ENCODE measurements at places on chromosomes 1 and 21.

DNA sequence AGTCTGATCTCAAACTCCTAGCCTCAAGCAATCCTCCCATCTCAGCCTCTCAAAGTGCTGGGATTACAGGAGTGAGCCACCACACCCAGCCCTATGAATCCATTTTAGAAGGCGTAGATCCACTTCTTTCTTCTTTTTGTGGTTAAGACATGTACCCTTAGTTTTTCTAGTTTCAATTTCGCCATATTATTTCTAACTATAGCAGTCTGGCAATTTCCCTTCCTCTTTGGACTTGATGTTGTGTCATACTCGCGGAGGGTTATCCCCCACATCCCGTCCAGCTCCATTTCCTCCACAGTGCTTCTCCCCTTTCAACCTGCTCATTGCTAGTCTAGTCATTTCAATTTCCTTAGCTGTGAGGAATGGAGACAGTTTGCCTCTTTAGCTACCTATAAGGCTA is 5.2 kb upstream of the LRRC8D start:
- DNase-seq, result no peak

- DNase-seq, result no peak
Observed at GRCh38 chr21:35159881-35160280, 110.8 kb upstream of the RUNX1 start.

DNA sequence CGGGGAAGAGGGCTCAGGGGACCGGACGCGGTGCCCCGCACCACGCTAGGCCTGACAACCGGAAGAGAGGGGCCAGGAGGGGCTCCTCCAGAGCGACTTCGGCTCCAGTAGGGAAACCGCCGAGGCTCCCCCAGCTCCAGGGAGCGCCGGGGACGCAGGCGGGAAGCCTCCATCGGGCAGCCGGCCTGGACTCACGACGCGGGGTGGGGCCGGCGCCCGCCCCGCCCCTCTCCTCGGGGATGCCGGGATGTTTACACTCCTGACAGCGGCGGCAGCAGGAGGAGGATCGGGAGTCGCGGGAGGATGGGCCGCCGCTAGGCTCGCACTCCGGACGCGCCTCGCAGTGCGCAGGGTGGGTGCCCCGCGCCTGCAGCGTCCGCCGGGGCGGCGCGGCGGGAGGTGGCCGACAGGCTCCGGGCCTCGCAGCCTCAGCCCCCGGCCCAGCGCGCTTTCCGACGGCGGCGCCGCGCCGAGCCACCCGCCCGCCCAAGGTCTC is at the start of gene NEK7:
Gene NEK7, plus strand, starts transcription at position 254 of the 496 bp plus-strand sequence. CDS start 75,583 bp downstream, outside the sequence.
- peak; percentile 73 for DNase-seq

DNA sequence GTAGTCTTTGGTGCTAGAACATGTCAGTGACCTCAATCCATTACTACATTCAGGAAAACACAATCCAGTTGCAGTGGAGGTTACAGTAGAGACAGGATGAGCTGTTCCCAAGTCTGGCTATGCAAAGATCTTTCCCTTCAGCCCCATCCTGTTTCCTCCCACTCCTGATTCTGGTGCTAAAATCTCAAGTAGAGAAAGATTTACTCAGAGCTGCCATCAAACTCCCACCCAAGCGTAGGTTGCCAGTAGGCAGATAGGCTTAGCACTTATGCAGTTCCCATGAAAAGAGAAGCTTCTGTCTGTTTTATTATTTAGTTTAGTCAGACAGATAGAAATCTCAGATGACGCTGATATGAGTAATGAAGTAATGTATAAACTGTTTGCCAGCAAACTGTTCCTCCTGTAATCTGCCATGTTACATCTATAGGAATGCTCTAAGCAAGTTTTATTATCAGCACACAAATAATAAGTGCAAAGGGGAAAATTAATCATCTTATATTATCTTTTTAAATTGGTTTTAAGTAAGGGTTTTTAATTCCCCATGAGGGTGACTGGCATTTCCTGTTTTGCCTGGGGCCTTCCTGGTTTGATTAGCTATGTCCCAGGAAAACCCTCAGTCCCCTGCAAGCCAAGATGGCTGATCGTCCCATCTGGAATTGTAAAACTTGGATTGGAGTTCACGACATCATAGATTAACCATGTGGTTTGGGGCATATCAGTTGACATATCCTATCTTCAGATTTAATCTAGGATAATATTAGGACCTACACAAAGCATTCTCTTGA is 188.3 kb upstream of the PALMD start:
- DNase-seq, result no peak

DNA sequence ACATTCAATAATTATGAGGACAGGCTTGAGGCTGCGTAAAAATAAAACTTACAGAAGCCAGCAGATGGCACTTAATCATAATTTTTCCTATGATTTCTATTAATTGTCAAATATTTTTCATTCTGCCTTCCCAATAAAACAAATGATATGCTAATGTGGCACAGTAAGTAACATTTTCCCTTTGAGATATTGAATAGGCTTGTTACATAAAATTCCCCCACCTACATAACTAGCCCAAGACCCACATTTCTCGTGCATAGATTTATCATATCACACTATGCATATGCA is 55.4 kb upstream of the PTGFRN start:
- DNase-seq, result no peak

DNA sequence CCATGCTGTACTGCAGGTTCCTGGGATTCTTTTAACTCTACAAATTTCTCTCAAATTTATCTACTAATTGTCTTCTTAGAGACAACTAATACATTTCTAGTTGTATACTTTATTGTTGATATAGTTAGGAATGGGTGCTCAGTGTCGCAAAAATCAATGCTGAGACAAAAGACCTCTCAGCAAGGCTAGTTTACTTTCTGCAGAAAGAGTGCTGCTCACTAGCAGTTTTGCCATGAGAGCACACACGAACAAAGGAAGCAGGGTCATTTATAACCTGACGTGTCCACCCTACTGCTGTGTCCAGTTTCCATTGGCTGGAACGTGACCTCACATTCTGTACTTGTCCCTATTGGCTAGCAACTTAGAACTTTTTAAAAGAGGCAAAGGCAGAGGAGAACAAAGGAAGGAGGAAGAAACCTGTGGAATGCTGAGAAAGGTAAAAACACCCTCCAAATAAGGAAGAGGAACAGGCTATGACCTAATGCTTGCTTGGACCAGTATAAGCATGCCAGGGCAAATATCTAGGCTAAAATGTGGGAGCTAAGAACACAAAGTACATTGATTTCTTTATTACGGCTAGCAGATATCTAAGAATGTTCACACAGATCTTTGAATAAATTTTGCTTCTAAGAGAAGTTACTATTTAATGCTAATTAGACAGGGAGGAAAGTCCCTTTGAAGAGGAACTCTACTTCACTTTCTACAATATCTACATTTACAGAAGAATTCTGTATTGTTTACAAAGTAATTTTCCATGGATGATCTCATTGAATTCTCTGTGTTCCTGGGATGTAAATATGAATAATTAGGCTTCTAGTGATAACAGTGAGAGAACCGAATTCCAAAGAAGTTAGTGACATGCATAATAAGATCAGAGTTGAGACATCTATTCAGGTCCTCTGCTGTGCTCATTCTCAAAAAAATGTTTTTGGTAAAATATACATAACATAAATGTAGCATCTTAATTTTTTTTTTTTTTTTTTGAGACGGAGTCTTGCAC is 86.0 kb upstream of the MAP10 start:
- DNase-seq, result no peak

DNA sequence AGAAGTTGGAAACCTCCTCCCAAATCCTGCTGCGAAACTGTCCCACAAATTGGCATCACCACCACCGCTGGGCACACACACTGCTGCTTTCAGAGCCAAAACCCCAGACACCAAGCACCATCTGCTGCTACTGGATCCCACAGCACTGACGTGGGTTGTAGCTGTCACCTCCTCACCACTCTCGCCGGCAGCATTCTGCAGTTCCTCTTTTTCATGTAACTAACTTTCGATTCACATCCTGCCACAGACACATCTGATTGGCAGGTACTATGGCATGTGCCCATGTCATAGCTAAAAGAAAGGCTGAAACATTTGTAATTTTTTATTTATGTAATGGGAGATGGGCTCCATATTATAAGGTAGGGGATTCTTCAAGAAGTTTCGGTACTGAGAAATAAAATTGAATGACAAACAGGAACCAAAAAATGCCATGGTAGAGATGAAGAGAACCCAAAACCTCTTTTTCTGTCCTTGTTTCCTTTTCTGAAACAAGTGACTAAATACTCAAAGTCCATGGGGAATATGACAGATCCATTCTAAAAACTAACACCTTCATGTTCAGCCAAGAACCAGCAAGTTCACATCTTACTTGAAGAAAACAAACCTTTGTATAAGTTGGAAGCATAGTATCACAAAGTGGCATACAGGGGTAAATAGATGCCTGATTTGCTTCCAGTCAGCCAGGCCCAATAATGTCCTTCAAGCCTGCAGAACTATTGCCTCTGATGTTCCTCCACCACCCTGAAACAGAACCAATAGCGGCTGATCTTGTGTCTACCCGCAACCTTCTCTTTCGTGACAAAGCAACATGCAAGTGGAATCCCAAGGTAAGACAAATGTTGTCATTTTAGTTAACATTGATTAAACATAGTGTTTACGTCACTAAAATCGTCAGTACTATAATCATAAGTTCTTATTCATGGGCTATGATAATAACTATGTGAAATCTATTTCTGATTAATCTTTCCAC is 26.6 kb upstream of the RGS13 start:
- no peak for DNase-seq

DNA sequence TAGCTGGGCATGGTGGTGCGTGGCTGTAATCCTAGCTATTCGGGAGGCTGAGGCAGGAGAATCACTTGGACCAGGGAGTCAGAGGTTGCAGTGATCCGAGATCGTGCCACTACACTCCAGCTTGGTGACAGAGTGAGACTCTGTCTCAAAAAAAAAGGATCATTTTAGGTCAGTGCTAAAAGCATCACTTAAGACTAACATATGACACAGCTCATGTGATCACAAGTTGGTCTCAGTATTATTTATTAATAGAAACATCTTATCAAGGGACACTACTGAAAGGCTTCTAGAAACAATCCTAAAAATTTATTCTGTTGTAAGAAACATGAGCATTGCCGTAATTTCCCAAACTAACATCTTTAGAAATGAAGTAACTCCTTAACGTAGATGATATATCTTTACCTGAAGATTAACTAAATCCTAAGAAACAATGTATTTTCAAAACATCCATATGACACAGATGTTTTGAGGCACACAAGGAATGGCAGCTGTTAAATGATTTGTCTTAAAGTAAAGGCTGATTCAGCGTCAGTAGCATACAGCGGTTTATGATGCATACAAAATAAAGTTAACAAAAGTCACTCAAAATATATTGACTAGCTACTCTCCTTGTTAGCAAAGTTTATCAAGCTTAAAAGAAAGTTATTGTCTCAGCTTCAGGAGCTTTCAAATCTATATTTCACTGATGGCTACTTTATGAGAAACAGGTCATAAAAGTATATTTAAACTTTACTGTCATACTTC is 2.6 kb downstream of the NIBAN1 start:
- DNase-seq, result no peak

DNA sequence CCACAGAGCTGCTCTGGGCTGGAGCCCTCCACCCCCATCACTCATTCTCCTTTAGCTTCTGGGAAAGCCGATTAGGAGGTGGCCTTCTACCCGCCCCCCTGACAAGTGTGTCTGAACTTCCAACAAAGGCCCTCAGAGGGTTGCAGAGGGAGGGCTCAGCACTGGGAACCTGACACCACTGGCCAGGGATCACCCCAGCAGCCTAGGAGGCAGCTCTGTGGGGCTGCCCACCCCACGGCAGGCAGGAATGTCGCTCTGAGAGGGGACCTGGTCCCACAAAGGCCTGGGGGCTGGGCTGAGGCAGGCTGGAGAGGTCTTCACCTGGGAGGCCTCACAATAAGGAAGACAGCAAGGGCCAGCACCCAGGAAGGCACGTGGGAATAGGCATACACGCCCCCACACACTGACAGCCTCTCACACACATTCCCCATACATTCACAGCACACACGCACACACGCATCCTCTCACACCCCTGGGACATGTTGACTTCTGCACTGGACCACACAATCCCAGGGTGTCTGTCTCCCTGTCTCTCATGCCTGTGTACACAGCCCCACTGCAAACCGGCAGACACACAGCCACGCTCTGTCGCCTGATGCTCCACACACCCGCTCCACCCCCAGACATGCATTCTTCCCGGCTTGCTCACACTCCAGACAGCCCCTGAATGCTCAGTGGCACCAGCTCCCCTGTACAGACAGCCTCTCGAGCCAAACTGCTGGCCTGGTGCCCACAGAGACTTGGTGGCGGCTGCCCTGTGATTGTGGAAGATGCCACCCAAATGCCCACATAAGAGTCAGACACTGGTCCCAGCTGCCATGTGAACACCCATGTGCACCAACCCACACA is 30.7 kb downstream of the DMBX1 start:
- DNase-seq, result no peak

DNA sequence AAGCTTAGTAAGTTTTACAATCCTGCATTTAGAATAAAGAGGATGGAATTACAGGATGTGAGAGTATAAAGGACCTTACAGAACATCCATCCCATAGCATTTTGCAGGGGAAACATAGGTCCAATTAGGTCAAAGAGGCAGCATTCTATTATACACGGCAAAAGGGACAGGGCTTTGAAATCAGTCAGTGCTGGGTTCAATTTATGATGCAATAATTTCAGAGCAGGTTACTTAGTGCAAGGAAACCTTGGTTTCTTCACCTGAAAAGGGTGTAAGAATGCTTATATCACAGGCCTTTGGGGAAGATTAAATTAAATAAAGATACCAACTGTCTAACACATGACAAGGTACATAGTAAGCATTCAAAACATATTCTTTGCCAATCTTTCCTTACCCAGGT is 17.1 kb upstream of the NTNG1 start:
- no peak for DNase-seq

- DNase-seq, result no peak
Observed at GRCh38 chr1:244137725-244138124, 86.6 kb downstream of the ZBTB18 start.

GRCh38 chr1:48223366-48224240 is 1.1 kb downstream of the SLC5A9 start:
- DNase-seq, result no peak

DNA sequence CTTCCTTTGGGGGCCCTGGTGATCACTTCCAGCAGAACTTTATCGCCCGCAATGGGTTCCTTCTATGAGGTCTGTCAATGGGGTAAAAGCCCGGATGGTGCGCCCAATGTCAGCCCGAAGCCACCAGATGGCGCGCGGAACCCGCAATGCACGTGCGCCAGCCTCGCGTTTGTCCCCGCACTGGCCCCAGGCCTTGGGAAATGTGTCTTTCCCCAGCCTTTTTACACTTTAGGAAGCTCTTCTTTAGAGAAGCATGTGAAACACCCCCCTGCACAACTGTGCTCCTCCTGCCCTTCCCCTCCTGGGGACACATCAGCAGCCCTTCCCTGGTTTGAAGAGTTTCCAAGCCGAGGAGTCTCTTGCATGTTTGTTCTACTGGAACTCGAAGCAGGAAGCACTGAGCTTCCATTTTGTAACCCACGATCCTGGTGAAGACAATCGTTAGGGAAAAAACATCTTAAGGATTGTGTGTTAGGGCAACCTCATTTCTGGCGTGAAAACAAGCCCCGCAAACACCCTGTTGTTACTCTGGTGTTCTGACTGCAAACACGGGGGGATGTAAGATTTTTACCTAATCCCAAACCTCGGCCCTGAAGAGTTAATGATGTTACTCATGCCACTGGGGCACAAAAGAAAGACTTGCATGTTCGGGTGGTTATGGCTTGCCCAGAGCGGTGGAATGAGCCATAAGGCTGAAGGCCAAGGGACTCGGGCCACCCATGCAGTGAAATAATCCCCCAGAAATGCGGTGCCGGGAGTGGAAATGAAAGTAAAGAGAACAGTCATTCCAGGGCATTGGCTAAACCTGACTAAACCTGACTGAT is 20.4 kb upstream of the TARBP1 start:
- peak; percentile 93 for DNase-seq

GRCh38 chr21:45540601-45540970 is 1.7 kb downstream of the SLC19A1 start:
- no peak for DNase-seq

- DNase-seq, result no peak
Observed at GRCh38 chr1:177770096-177770495, 199.8 kb downstream of the SEC16B start.
